ENCODE measurements at places on chromosomes 16 and 17. TPM values are rescaled to one million over a fixed set of nuclear protein-coding genes. Genes with fewer than 3 reads are reported as not detected.

GRCh38 chr17:52149626-52150025 lies 8.9 kb downstream of the CA10 start:
- no peak for DNase-seq
- H3K27me3 ChIP-seq = no peaks in the 10 kb centered on the region
- H3K4me3 ChIP-seq = no peak overlapping the region

DNA sequence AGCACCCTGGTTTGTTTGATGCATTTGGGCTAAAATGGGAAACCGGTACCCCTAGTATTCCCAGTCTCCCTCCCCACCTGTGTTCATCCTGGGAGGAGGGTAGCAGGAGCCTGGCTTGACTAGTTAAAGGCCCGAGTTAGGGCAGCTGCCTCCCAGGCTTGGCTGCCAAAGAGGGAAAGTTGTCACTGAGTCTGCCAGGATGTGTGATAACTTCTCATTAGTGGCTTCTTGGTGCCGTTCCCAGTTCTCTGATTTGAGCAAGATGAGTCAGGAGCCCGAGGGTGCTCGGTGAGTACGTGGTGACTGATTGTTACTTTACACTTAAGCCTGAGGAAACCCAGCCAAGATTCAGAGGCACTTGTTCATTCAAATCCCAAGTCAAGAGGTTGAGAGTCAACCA lies 2.5 kb downstream of the KRT32 start:
- H3K4me3 ChIP-seq = no peak overlapping the region
- no peak overlapping the region for H3K27ac ChIP-seq
- no peaks in the 10 kb centered on the region for H3K36me3 ChIP-seq
- peaks cover 70% of the 10 kb centered on the region for H3K27me3 ChIP-seq

SLFN14 gene
- 3.2 TPM for total RNA-seq

GRCh38 chr17:40094874-40095273 lies 5.5 kb downstream of the NR1D1 start:
- H3K27ac ChIP-seq = no peak overlapping the region
- no peak overlapping the region for H3K4me3 ChIP-seq
- peaks cover 73% of the 10 kb centered on the region for H3K36me3 ChIP-seq
- no peak for DNase-seq

CLN3 gene
- 27.1 TPM for total RNA-seq

DNA sequence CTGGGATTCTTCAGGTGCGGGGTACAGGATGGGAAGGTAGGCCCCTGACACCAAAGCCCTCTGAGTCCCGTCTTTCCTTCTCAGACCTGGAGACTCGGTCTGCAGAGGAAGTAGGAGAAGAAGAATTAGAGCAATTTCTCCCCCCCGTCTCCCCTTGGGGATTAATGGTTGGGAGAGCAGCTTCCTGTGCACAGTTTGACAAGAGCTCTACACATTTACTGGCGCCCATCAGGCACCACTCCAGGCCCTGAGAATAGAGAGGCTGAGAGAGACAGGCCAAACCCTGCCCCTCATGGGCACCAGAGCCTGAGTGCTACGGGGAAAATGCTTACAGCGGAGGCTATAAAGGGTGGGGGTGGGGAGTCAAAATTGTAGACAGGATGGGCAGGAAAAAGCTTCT lies 3.5 kb upstream of the C16orf74 start:
- peaks cover 88% of the 10 kb centered on the region for H3K27me3 ChIP-seq
- no peak overlapping the region for H3K4me3 ChIP-seq
- H3K4me1 ChIP-seq = no peaks in the 10 kb centered on the region
- no peak overlapping the region for H3K27ac ChIP-seq

DNA sequence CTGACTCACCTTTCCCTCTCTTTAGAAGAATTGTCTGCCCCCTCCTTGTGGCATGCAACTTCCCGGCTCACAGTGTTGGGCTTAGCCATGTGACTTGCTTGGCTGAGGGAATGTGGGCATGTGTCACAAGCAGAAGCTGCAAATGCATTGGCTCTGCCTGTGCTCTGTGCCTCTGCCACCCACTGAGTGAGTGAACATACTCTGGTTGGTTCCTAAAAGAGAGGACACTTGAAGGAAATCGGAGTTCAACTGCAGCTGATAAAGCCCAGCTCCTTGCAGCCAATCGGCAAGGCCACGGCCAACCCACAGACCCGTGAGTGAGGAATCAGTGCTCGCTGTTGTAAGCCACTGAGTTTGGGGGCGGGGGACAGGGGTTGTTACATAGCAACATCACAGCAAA lies 10.9 kb upstream of the GINS2 start:
- peaks cover 12% of the 10 kb centered on the region for H3K27me3 ChIP-seq
- no peak overlapping the region for H3K4me3 ChIP-seq
- H3K27ac ChIP-seq = no peak overlapping the region
- H3K4me1 ChIP-seq = peaks cover 13% of the 10 kb centered on the region
- no peaks in the 10 kb centered on the region for H3K36me3 ChIP-seq

All from K562 (cell line).